ENCODE measurements at places on chromosomes 3 and 15.

DNA sequence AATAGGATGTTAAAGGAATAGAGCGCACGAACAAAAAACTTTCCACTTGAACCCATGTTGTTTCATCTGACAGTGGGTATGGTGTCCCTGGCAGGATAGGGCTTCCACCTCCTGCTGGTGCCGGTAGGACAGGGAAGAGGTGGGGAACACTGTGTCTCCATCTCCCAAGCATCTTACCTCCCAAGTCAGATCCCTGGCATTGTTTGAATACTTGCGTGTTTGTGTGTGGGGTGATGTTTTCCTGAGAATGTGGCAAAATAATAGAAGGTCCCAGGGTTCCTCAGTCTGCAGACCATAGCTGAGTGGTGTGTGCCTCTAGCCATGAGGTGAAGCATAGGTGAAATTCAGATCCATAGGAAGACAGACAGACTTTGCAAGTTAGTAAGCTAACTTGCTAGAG, 119.4 kb downstream of the IGF1R start:
- DNase-seq: no peak

DNA sequence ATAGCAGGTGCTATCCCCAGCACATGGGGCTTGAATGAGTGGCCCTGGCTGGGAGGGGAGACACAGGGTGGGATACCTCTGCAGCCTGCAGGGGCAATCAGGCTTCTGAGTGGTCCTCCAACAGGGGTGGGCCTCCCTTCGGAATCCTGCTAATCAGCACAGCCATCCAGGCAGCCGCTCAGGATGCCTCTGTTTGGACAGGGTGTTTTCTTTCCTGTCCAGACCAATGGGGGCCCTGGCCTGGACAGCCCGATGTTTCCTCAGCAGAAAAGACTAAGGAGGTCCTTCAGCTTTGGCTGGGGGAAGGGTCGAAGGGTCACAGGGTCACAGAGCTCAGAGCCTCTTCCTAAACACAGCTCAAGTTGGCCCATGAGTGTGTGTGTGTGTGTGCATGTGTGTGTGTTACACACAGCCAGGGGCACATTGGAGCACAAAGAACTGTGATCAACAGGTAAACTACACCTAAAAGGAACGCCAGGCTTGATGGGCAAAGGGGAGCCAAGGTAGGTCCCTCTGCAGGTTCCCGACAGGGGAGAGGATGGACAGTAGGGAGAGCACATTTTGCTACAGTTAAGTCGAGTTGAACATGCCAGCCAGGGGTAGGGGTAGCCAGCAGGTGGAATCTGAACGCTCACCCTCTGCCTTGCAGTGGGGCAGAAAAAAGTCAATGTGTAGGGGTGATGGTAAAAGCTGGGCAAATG, 1.1 kb upstream of the HAPLN3 start:
- no peak for DNase-seq

- DNase-seq: no peak
Measured at GRCh38 chr15:82910721-82911120, 41.8 kb downstream of the HOMER2 start.

GRCh38 chr3:188209740-188210139, 55.8 kb downstream of the LPP start:
- no peak for DNase-seq

GRCh38 chr3:144109944-144110343, 138.3 kb downstream of the DIPK2A start:
- no peak for DNase-seq

- no peak for DNase-seq
Measured at GRCh38 chr3:46091046-46091445, 63.8 kb upstream of the XCR1 start.

DNA sequence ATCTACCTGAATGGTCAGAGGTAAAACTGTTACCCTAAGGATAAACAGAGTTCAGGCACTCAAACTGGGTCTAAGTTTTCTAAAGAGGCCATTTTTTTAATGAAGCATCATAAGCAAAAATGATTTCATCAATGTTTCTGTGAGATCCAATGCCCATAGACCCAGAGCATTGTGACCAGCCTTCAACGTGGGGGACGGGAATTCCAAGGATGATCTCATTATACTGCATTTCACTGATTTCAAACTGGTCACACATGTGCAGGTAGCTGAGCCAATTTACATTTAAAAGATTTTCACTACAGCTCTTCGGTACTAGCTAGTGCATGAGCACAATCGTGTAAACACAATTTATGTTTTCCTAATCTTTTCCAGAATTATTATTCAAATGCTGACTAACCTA, 472.9 kb downstream of the DIPK2A start:
- no peak for DNase-seq

GRCh38 chr3:140128217-140128616, 193.2 kb downstream of the CLSTN2 start:
- DNase-seq: peak; percentile 93

DNA sequence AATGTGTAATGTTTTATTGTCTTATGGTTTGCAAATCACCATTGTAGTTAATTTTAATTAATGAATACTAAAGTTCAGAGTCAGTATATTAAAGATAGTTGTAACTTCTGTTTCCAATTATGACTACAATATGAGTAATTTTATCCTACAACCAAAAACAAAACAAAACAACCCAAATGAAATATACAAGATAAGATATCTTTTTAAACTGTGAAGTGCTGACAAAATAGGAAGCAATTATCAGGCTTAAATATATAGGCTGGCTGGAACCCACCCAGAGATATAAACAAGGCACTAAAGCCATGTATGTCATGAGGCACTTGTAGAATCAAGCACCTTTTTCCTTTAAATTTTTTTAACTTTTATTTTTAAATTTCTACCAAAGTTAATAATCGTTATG, 108.6 kb upstream of the LRRFIP2 start:
- DNase-seq: no peak

DNA sequence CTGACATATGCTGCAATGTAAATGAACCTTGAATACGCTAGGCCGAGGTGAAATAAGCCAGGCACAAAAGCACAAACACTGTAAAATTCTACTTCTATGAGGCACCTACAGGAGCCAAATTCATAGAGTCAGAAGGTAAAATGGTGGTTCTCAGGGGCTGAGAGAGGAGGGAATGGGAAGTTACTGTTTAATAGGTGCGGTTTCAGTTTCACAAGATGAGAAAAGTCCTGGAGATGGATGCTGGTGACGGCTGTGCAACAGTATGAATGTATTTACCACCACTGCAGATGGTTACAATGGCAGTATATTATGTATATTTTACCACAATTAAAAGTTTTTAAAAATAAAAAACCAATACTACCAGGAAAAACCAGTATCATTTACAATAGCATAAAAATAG, 4.0 kb downstream of the TNK2 start:
- no peak for DNase-seq

GRCh38 chr3:185750702-185751101, 74.1 kb downstream of the IGF2BP2 start:
- no peak for DNase-seq

- DNase-seq: no peak
Measured at GRCh38 chr3:78785004-78785403, 982.8 kb downstream of the ROBO1 start.

GRCh38 chr3:27174530-27174929, 194.7 kb downstream of the NEK10 start:
- no peak for DNase-seq

DNA sequence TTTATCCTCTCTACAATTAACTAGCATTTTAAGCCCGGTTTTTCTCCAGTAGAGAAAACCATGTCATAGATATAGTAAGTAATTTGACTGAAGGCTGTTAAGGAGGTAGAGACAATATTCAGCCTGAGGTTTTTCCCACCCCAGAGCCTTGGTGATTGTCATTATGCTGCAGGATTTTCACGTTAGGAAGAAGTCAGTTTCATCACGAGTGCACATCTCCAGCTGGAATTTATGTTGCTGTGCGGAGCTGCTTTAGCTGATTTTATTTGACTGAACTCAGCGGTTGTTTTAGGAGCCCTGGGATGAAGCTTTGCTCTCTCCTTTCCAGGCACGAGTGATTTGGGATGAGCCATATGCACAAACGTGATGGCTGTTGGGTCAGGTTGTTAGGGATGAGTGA, 271.3 kb upstream of the RGMA start:
- DNase-seq: no peak

DNA sequence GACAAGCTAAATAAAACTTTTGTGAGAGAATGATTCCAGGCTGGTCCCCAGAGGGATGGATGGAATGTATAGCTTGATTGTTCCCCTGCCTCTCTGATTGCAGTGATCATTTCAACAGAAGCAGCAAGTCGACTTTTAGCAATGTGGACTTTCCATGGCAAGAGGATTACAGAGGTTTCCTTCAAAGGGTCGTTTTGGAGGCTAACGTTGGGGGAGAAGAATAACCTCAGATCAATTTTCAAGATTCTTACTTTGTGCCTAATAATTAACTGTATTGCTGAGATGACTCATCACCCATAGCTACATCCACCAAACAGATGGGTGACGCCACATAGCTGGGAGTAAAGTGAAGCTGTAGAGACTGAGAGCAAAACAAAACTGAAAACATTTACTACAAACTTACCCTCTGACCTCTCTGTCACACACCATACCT, 79.9 kb downstream of the GTPBP8 start:
- DNase-seq: no peak

DNA sequence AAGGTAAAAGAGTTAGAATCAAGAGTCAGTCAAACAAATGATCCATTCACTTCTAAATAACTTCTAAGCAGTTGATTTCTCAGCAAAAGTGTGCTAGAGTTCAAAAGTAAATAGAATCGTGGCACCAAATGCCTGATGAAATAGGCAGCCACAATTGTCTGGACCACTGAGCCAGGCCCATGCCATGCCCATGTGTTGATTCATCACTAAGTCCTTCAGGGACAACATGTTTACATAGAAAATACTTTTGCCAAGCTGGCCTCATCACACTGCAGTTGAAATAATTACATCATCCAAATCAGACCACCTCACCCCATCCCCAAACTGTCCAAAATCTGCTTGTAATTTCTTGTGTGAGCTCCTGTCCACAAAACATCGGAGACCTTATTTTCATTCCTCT, 216.3 kb downstream of the IGSF11 start:
- no peak for DNase-seq

- no peak for DNase-seq
Measured at GRCh38 chr15:84590406-84590805, 10.4 kb upstream of the ZSCAN2 start.

DNA sequence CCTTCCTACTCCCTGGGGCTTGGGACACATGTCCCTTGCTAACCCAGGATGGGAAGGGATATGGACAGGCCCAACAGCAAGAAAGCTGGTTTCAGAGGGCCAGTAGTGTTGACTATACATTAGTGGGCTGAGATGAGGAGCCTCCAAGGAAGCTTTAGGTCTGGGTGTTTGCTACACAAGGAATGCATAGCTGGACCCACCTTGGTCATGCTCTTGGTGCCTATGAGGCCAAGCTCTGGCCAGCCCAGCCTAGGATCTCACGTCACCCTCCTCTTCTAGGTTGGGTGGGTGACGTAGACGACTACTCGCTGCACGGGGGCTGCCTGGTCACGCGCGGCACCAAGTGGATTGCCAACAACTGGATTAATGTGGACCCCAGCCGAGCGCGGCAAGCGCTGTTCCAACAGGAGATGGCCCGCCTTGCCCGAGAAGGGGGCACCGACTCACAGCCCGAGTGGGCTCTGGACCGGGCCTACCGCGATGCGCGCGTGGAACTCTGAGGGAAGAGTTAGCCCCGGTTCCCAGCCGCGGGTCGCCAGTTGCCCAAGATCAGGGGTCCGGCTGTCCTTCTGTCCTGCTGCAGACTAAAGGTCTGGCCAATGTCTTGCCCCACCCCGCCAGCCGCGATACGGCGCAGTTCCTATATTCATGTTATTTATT, 653 bp upstream of the WDR6 start:
- no peak for DNase-seq

- no peak for DNase-seq
Measured at GRCh38 chr15:82894971-82895520, 57.5 kb downstream of the HOMER2 start.

- DNase-seq: no peak
Measured at GRCh38 chr15:81337713-81338157, 13.8 kb upstream of the STARD5 start.

GRCh38 chr15:49901996-49902684, 216.9 kb downstream of the ATP8B4 start:
- no peak for DNase-seq

DNA sequence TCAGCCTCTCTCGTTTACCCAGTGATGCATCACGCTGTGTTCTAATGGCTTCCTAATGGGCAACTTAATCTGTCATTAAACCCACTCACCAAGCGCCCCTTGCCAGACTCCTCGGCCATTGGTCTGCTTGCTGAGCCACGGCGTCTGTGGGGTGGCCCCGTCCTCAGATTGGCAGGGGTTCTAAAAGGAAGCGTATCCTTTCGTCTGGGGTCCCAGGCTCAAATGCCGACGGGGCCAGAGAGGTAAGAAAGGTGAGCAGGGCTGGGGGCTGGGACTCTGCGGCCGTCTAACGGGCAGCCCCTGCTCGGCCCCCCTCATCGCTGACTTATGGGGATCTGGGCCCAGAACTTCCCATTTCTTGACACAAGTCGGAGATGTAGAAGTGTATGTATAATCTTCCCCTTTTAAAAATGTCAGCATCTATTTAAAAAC, 315.1 kb upstream of the PROK2 start:
- no peak for DNase-seq

GRCh38 chr3:58150810-58151199, 60.0 kb downstream of the DNASE1L3 start:
- DNase-seq: no peak

DNA sequence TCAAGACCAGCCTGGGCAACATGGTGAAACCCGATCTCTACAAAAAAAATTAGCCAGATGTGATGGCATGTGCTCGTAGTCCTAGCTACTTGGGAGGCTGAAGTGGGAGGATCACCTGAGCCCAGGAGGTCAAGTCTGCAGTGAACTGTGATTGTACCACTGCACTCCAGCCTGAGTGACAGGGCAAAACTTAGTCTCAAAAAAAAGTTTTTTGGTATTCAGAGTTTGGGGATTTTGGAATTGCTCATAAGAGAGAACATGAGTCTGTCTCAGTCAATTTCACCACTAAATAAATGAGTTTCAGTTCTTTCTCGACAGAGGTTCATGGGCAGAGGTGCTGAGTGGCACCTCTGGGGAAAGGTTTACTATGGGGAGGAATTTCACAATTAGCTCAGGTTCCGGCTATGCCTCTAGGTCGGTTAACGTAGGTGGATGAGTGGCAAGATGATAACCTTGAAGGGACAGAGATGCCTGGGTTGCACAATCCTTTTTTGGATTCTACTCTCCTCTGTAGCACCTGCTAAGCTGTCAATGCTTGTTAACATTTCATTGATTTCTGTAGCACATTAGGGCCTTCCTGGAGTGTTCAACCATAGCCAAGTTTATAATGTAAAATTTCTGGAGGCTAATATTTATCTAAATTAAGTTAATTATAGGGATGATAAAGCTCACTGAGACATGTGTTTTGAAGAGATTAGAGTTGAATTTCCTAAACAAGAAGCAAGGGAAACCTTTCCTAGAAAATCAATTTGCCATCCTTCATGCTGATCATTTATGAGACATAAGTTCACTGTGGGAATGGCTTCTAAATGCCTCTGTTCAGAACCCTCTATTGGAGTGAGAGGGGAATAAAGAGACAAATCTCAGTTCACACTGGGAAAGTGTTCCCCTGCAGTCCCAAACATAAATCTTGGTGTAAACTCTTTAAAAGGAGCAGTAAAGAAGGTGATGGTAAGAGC, 37.4 kb upstream of the DCP1A start:
- no peak for DNase-seq

GRCh38 chr3:39814007-39814406, 4.6 kb downstream of the MYRIP start:
- no peak for DNase-seq
